T-helper 1 cell (primary cell): ENCODE measurements at places on chromosomes 5 and 9.

DNA sequence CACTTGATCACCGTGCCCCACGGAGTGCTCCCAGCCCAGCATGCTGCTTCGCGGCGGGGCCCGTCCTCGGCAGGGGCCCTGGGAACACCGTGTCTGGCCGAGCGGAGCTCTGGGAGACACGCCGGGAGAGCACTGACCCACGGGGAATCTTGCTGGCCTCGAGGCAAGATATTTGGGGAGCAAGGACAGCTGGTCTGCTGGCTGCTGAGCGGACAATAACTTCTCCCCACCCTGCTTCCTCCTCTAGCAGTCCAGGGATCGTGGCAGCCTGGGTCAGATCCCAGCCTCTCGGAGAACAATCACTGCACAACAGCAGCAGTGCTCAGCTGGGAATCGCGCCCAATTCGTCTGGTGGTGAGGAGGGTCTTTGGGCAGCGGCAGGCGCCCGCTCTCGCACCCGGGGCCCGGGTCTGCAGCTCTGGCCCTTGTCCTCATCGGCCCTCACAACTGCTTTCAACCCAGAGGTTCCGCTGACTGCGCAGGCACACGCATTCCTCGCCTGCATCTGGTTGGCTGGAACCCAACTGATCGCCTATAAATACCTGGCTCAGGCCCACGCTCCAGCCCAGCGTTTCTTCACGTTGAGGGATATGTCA is 43.4 kb downstream of the DBH start:
- no peak for DNase-seq

- DNase-seq = no peak
Observed at GRCh38 chr5:171537070-171537849, 117.8 kb downstream of the FGF18 start.

DNA sequence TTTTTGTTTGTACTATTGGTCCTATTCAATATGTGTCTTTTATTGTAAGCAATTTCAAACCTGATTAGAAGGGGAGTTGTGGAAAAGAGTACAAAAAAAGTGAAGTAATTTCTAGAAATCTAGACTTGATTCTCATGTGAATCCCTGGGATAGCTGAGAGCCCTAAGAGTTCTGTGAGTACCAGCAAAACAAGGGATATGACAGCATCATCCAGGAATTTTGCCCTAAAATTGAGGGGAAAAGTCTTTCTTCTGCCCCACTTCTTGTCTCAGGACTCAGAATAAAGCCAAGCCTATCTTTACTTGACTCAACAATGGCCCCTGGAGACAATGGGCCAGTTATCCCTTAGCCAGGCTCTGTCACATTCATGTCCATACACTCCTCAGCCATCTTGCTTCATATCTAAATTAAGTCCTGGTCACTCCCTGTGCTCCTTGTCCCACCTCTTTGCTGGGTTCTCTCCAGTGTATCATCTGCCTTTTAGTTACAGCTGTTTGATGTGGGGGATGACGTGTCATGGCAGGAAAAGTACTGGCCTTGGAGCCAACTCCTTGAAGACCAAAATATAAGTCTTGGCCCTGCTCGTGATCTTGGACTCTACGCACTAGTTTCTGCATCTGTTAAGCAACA is 81.2 kb downstream of the ADAMTS12 start:
- no peak for DNase-seq

DNA sequence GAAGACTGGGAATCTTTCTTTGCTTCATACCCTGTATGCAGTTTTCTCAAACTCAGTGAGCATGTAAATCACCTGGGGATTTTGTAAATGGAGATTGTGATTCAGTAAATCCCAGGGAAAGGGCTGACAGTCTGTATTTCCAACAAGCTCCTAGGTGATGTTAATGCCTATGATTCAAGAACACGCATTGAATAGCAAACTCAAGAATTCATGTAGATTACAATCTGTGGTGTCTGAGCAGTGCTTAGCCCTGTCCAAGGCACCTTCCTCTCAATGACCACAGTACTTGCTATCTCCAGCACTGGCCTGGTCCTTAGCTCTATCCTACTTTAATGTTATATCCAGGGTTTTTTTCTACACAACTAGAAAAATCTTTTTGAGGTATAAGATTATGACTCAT is 721.4 kb upstream of the MEF2C start:
- no peak for DNase-seq

GRCh38 chr5:75648712-75649111 is 37.5 kb downstream of the ANKDD1B start:
- DNase-seq = no peak

GRCh38 chr5:149381261-149381985 is 2.3 kb upstream of the IL17B start:
- no peak for DNase-seq

GRCh38 chr5:37735649-37736347 is 104.0 kb downstream of the GDNF start:
- no peak for DNase-seq

- DNase-seq = no peak
Observed at GRCh38 chr5:65061250-65061973, 292.7 kb downstream of the CWC27 start.

- DNase-seq = no peak
Observed at GRCh38 chr9:107648153-107648715, 158.7 kb upstream of the KLF4 start.

DNA sequence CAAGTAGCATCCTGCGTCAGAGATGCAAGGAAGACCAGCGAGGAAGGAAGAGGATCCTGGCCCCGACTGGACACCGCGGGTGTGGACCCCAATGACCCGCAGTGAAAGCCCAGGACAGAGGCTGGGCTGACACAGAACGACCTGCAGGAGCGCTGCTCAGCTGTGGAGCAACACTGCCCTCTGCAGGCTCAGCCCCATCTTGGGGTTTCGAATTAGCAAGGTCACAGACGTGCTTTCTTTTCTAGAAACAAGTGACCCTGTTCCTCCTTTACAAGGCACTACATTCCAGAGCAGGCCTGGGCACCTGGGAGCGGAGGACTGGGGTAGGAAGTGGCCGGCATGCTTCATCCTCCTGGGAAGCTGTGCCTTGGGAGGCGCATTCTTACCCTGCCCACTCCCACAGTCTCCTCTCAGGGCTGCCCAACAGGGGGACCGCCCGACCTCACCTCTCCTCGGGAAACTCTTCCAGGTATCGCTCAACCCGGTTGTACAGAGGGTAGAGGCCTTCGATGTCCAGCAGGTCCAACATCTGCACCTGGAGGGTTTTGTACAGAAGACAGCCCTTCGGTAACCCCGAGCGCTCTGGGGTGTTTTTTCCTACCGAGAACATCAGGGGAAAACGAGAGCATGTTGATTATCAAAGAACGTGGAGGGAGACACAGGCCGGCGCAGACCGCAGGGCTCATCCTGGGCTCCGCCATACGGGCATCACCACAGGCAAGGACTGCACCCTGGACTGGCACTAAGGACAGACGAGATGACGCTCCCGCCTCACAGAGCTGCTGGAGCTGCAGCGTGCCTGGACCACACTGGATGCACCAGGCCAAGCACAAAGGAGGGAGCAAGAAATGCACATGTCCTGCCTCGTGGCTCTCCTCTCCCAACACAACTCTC is 35.0 kb downstream of the IPPK start:
- DNase-seq = no peak

- no peak for DNase-seq
Observed at GRCh38 chr5:103473725-103474124, 88.9 kb downstream of the NUDT12 start.

- DNase-seq = no peak
Observed at GRCh38 chr9:136687721-136688223, 515 bp upstream of the AGPAT2 start.

- no peak for DNase-seq
Observed at GRCh38 chr5:62043289-62044280, 262.4 kb upstream of the KIF2A start.

- no peak for DNase-seq
Observed at GRCh38 chr9:135007601-135008000, 79.9 kb upstream of the OLFM1 start.

GRCh38 chr5:119943148-119943547 is 313.8 kb downstream of the FAM170A start:
- DNase-seq = no peak

DNA sequence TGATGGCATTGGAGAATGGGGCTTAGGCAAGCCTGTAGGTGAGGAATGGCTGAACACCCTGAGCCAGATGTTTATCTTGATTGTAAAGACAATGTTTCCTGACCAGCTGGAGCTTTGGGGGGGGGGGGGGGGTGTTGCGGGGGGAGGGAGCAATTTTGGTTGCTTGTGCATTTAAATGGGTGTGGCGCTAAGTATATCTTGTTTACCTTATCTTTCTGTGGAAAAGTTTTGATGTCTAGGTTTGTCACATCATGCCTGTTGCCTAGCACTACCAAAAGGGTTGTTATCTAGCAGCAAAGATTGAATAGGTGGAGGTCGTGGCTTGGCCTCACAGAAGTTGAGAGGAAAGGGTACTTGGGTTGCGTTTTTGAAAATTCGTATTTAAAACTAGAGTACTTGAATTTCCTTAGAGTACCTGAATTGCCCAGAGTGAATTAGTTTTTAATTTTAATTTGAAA is 1.3 kb downstream of the SMAD5 start:
- no peak for DNase-seq
